Activated naive CD4-positive, alpha-beta T cell (primary cell): ENCODE measurements at places on chromosomes 1 and 21.

DNA sequence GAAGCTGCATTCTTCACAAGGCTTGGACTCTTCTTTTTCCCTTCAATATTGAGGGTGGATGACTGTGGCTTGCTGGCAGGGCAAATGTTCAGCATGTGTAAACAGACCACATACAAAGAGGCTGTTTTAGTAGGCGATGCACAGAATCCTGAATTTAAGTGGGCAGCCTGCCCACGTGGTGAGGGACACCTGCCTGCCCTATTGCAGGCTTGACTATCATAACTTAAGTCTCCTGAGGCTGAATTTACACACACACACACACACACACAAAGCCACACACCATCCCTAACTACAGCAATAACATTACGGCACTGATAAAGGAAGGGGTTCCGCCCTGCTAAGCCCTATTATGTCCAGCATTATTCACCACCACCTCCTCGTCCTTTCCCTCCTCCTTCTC, 15.9 kb downstream of the SYT2 start:
- DNase-seq = no peak

- DNase-seq = no peak
These were observed 22.9 kb downstream of the TCP10L start for GRCh38 chr21:32562426-32562825.

- no peak for DNase-seq
These were observed 58.7 kb downstream of the RABGAP1L start for GRCh38 chr1:174217787-174218574.

- DNase-seq = no peak
These were observed 51.5 kb downstream of the MAP3K7CL start for GRCh38 chr21:29181799-29182470.

- DNase-seq = no peak
These were observed 168.2 kb upstream of the C1orf105 start for GRCh38 chr1:172252321-172252720.

DNA sequence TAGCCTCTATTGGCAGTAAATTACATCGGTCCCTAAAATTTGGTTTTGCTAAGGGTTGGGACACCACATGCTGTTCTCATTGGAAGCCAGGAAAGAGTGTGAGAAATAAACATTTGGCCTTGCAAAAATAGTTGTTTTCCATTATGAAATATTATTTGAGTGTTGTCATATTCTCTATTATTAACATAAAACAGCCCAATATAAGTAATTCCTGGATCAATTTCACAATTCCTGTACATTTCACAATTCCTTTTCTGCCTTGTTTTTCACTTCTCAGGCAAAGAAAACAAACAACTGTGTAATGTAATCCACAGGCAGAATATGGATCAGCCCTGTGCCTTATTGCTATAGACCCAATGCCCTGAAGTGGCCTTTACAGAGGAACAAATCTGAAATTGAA, 40.5 kb downstream of the C1orf87 start:
- no peak for DNase-seq

GRCh38 chr1:229148743-229149142, 122.2 kb upstream of the RAB4A start:
- DNase-seq = no peak

GRCh38 chr1:241485145-241485544, 34.4 kb downstream of the FH start:
- no peak for DNase-seq
